ENCODE measurements at places on chromosomes 13 and 19.

GRCh38 chr13:98366443-98366842, 189.4 kb upstream of the RNF113B start:
- DNase-seq = no peak

GRCh38 chr13:103130146-103130545, 63.9 kb upstream of the SLC10A2 start:
- DNase-seq = no peak

DNA sequence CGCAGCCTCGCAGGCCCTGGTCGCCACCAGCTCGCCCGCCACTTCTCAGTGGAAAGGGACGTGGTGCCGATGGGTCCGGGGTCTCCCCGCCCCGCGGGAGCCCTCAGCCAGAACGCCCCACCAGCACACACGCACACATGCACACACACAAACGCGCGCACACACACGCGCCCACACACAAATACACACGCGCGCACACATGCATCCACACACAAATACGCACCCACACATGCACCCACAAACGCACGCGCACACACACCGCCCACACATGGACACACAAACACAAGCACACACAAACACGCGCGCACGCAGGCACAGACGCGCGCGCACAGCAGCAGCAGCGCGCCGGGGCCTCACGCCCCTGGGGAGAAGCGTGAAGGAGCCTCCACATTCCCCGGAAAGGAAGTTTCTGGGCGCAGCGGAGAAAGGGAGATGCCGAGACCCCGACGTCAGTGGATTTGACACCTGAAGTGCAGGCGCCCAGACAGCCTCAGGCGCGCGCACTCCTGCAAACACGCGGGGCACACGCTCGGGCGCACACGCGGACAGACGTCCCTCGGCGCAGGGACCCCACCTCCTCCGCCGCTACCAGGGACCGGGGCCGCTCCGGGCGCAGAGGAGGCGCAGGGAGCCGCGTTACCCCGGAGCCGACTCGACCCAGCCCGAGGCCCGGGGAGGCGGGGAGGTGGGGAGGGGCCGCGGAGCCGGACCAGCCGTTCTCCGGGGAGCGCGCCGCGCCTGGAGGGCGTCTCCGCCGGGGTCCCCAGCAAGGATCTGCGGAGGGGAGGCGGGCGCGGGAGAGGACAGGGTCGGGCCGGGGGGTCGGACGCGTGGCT, 622 bp downstream of the RASA3 start:
- DNase-seq = no peak

DNA sequence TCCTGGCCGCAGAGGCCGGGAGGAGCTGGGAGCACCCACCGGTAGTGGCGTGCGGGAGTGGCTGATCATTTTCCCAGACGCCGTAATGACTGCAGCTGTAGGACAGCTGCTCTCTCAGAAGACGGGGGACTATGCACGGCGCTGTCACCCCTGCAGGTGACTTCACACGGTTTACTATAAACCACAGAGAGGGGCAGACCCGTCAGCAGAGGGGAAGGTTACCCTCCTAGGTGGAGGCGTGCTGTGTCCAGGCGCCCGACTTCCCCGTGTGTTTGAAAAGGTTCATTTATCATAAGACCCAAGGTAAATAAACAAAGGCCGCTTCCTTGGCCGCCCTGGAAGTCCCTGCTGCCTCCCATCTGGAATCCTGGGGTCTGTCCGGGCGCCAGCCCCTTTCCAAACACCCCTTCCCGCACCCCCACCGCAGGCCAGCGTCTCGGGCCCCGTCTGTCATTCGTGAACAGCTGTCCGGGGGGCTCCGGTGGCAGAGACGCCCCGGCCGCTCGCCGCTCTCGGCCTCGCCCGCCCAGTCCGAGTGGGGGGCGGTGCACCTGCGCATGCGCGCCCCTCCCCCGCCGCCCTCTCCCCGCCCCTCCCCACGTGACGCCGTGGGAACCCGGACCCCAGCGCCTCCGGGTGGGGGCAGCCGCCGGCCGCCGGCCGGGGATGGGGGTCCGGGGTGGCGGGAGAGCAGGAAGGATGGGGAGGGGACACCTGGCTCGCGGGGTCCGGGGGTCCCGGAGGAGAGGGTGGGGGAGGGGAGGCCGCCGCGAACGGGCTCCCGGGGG, 915 bp downstream of the SHC2 start:
- DNase-seq = no peak

GRCh38 chr19:16897856-16898161, 9.0 kb downstream of the F2RL3 start:
- DNase-seq = no peak

- DNase-seq = peak; percentile 96
Observed at GRCh38 chr19:15418579-15419412, at the start of gene AKAP8L. TSS of gene AKAP8L (minus strand) at chr19:15418988. CDS start at chr19:15418923, 65 bp downstream.

GRCh38 chr13:36160297-36160696, 29.1 kb upstream of the DCLK1 start:
- DNase-seq = no peak

DNA sequence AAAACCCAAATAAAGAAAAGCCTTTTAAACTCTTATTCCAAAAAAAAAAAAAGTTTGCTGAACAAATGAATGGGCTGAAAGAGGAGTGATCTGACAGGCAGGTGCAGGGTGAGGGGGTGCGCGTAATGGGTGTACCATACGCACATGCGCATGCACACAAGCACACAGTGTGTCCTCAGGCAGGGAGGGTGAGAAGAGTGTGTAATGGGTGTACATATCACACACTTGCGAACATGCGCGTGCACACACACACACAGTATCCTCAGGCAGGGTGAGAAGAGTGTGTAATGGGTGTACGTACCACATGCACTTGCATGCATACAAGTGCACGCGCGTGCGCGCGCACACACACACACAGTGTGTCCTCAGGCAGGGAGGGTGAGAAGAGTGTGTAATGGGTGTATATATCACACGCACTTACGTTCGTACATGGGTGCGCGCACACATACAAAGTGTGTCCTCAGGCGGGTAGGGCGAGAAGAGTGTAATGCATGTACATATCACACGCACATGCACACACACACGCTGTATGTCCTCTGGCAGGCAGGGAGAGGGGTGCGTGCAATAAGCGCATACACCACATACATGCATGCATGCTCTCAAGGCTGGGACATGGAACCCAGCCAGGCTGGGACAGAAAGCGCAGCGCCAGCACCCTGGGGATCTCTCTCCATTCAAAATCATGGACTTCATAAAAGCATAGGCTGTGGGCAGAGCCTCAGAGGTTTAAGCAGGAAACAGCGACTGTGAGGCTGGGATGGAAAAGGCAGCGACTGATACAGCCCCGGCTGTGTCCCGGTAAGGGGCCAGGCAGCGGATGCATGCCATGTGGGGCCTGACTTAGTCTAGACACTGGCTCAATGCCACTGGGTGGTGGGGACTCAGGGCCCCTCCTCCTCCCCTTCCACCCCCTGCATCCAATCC, 70.4 kb downstream of the CEBPG start:
- no peak for DNase-seq

DNA sequence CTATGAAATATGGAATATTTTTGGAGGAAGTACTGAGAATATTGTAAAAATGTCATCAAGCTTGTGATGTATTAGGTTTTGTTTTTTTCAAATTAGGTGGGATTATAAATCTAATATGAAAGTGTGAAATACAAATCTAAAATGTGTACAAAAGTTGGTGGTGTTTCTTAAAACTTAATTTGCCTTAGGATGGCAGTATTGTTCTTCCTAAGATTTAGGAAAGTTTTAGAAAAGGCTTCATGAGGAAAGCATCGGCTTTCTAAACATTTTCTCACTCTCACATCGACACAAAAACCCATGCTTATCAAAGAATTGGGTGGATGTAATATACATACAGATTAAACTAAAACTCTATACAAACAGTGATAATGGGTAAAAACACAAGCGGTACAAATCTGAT, 972.0 kb upstream of the PCDH20 start:
- DNase-seq = no peak

GRCh38 chr19:42330241-42330711, 4.8 kb downstream of the MEGF8 start:
- no peak for DNase-seq

DNA sequence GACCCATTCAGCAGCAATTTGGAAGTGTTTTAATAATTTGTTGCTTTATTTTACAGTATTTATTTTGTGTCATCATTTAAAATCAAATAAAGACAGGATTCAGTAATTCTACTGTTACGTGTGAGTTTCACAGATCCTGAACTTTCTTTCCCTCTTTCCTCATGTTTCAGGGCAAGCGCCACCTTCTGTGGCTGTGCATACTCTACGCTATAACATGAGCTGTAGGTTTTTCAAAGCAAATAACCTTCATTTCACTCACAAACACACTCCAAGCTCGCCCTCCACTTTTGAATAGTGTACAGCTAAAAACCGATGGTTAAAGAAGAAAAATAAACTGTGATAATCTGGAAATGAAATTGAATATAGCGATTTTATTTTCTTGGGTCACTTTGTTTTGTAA, 753.3 kb downstream of the OLFM4 start:
- no peak for DNase-seq

DNA sequence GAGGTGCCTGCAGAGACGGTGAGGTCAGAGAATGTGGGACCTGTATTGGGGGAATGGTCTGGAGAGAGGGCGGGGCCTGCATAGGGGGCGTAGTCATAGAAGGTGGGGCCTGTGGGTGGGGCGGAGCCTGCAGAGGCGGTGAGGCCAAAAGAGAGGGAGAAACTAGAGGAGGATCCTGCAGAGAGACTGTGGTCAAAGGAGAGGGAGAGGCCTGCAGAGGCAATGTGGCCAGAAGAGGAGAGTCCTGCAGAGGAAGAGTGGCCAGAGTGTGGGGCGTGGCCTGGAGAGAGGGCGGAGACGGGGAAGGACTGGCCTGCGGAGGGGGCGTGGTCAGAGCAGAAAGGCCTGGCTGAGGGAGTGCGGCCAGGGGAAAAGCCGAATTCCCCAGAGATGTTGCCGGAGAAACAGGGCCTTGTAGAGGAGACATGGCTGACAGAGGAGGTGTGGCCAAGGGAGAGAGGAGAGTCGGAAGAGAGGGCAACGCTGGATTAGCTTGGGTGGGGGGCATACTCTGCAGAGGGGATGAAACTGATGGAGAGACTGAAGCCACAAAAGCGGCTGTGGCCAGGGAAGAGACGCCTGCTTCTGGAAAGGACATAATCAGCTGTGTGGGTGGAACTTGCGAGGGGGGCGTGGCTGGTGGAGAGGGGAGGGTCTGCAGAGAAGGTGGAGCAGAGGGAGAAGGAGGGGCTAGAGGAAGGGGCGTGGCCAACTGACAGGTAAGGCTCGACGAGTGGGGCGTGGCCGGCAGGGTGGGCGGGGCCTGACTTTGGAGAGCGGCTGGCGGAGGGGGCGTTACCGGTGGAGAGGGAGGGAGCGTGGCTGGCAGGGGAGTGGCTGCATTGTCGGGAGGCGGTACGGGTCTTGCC, 2.5 kb downstream of the PRR36 start:
- peak; percentile 62 for DNase-seq

DNA sequence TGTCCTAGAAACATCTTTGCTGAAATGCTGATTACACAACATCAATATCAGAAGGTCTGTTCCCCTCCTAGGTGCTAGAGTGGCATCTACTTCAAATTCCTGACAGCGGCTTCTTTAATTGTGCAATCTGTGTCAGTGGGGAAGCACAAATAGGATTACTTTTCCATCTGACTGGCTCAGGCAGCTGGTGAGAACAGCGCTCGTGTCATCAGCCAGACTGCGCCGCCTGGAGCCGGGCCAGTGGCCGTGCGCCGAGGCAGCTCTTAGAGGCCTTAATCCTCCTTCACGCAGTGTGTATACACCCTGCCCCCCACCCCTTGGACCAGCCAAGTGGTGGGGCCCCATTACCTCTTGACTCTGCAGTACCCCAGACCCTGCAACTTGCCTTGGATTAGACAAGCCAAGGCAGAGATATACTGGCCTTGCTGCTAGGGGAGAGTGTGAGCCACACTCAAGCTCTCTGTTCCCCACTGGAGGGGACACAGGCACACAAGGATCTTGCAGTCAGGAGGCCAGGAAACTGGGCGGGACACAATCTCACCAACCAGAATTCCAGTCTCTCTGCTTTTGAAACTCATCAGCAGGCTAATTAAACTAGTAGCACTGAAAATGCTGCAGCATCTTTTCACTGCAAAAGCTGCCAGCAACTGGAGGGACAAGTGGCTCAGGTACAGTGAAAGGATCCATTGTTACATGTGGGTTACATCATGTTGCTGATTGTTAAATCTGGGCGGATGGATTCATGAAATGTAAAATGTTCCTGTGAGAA, 48.9 kb upstream of the EPHX3 start:
- DNase-seq = no peak

- DNase-seq = no peak
Observed at GRCh38 chr13:42039457-42039945, 8.9 kb upstream of the DGKH start.

DNA sequence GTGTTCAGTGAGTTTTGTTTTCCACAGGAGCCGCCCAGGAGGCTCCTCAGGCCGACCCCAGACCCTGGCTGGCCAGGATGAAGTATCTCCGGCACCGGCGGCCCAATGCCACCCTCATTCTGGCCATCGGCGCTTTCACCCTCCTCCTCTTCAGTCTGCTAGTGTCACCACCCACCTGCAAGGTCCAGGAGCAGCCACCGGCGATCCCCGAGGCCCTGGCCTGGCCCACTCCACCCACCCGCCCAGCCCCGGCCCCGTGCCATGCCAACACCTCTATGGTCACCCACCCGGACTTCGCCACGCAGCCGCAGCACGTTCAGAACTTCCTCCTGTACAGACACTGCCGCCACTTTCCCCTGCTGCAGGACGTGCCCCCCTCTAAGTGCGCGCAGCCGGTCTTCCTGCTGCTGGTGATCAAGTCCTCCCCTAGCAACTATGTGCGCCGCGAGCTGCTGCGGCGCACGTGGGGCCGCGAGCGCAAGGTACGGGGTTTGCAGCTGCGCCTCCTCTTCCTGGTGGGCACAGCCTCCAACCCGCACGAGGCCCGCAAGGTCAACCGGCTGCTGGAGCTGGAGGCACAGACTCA, 12.9 kb downstream of the B3GNT3 start:
- DNase-seq = no peak

- DNase-seq = no peak
Observed at GRCh38 chr13:31195616-31196015, 4.2 kb upstream of the B3GLCT start.

GRCh38 chr19:28632371-28633080, 580.4 kb downstream of the UQCRFS1 start:
- DNase-seq = no peak

DNA sequence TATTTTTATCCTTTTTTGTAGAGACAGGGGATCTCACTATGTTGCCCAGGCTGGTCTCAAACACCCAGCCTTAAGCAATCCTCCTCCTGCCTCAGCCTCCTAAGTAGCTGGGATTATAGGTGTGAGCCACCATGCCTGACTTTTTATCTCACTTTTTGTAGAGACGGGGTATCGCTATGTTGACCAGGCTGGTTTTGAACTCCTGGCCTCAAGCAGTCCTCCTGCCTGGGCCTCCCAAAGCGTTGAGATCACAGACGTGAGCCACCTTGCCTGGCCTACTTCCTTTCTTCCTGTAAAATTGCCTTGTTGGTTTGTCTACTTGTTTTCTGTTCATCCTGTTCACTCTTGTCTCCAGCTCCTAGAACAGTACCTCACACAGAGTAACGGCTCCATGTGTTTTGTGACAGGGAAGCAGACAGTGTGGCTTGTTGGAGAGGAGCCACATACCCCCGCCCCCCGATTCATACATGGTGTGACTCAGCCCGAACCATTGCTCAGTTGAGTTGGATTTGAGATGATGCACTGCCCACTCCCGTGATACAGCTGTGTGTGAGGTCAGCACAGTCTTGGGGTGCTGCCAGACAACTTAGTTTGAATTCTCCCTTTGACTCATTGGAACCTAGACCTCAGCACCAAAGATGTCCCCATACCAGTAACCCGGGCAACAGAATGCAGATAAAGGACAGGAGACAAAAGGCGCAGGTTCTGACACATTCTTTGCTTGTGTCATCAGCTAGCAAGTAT, 34.2 kb downstream of the GPR42 start:
- DNase-seq = no peak

- DNase-seq = no peak
Observed at GRCh38 chr13:71786875-71787274, 80.1 kb downstream of the DACH1 start.

- peak; percentile 13 for DNase-seq
Observed at GRCh38 chr13:75636436-75637180, 478 bp downstream of the LMO7 start.
